Occipital lobe (tissue), 3 donors: ENCODE measurements at places on chromosomes 4 and X. TPM values are rescaled to one million over a fixed set of nuclear protein-coding genes. Genes with fewer than 3 reads are reported as not detected.

PDGFC gene
- total RNA-seq: 29.0 TPM

GPR82 gene
- total RNA-seq: not detected

MAGEB2 gene
- total RNA-seq: not detected

BMP3 gene
- total RNA-seq: 6.2 TPM

MAGEC1 gene
- total RNA-seq: not detected

TEX13B gene
- total RNA-seq: not detected

STOX2 gene
- 42.3 TPM for total RNA-seq

DNA sequence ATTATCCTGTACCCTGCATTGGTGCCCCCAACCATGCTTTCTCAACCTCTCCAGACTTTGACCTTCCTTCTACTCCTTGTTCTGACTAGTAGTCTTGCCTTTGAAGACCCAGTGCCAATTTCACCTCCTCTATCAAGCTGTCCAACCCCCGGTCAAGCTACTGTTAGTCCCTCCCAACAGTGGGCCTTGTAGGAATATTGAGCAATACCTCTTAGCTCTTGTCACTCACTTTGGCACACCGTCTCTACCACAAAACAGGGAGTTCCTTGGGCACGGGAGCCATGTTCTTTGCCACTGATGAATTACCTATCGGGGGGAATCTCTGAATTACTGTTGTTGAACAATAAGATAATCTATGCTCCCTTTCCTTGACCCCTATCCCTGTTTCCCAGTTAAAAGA lies 25.2 kb downstream of the LAS1L start:
- DNase-seq: no peak

GRCh38 chr4:7872264-7872771 lies 67.3 kb downstream of the AFAP1 start:
- no peak for DNase-seq

GRCh38 chr4:154516318-154517029 lies 24.9 kb upstream of the DCHS2 start:
- no peak for DNase-seq

- no peak for DNase-seq
Observed at GRCh38 chrX:10006770-10007169, 39.6 kb downstream of the CLDN34 start.

DNA sequence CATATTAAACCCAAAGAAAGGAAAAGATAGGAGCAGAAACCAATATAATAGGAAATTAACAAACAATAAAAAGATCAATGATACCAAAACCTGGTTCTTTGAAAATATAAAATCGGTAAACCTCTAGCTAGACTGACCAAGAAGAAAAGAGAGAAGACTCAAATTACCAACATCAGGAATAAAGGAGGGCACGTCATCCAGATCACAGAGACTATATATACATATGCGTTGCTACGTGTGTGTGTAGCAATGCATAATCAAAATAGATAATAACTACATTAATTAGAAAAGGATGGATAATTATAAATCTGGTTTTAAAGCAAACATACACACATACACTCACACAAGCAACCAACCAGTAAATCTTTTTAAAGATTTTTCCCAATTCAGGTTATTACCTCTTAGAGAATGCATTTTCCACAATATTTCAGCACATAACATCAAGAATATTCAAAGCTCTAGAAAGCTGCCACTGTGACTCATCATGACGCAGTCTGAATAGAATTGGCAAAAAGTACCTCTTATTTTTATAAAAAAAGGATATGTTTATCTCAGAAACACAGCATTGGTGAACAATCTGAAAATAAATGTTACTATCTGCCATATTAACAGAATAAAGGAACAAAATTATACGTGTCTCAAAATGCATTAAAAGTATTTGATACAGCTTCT lies 41.4 kb upstream of the USP9X start:
- no peak for DNase-seq
